ENCODE measurements at places on chromosomes 16 and 17.
A peak's percentile ranks its signal among the peaks of the same experiment; 100 is the strongest.

GRCh38 chr16:23520500-23520899 lies 10.2 kb upstream of the GGA2 start:
- no peak for DNase-seq

DNA sequence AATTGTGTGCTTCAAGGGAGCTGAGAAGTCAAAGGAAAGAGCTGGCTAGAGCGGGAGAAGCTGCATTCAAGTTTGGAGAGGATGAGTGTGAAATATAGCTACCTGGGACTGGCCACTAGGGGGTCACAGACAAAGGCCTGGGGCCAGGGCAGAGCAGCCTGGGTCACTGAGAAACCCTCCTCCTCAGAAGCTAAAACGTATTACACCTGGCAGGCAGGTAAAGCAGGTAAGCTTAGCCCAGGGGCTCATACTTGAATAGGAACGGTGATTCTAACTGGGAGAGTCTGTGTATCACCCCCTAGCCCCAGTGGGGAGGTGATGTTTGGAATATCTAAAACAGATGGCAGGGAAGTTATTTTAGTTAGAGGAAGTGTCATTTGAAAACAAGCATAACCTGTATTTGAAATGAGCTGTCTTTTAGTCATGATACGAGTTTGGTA lies 6.8 kb downstream of the KRT37 start:
- DNase-seq, result peak; percentile 37

DNA sequence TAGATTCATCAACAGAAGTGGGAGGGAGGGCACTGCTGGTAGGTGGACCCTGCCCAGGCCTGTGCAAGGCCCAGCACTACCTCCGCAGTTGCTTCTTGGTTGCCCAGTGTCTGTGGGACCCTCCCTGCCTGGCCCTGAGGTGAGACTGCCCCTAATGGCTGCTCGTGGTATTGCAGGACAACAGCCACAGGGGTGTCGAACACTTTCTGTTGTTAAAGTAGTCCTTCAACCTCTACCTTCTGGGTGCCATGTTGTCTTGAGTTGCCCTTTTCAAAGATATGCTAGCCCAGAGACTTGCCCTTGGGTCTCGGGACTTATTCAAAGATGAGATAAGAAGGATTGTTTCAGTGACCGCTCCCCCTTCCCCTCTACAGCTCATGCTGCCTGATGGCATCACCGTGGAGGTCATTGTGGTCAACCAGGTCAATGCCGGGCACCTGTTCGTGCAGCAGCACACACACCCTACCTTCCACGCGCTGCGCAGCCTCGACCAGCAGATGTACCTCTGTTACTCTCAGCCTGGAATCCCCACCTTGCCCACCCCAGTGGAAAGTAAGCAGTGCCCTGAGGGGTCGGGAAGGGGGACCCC lies 29.1 kb downstream of the AKAP1 start:
- peak; percentile 74 for DNase-seq

DNA sequence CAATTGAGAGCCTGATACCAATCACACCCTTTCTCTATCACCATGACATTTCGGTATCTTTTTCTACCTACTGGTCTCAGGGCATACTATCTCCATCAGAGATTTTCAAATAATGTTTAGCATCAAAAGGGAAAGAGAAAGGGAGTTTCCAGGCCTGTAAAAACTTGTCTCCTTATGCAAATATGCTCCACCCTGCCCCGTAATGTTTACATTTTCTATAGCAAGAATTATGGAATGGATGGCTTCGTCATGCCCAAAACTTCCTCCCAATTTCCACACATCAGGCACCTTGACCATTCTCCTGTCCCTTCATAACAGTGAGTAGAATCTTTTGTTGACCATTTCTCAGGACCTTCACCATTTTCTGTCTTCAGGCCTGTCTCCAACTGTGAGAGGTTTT lies 30.9 kb upstream of the HLF start:
- DNase-seq, result no peak

- peak; percentile 36 for DNase-seq
Observed at GRCh38 chr17:75854881-75855309, 240 bp downstream of the WBP2 start.

GRCh38 chr16:67579686-67580085 lies 17.4 kb downstream of the CTCF start:
- DNase-seq, result no peak

DNA sequence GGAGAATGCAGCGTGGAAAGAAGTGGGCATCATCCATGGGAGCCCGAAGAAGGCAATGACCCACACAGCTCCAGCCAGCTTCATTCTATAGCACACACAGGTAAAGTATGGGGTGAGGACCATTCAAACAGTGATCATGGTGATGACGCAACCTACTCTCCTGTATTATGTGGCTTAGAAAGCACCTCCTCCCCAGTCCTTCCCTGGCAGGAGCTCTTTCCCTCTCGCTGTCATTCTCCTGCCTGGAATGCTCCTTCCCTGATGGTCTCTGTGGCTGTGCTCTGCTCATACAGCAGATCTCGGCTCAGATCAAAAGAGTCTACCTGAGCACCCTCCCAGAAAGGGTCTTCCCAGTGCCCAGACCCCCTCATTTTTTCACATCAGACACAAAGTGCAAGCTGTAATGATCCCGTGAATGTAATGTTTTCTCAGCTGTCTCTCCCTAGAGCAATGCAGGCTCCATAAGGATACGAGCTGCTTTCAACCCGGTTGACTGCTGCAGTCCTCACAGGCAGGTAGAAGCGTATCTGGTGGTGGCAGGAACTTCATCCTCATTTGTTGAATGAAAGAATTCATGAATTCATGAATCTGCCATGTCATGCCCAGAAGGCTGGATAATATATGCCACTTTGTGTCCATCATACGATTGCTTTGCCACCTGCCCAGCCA lies 248.8 kb downstream of the HS3ST3A1 start:
- no peak for DNase-seq

GRCh38 chr17:56793957-56794356 lies 39.8 kb downstream of the C17orf67 start:
- no peak for DNase-seq

DNA sequence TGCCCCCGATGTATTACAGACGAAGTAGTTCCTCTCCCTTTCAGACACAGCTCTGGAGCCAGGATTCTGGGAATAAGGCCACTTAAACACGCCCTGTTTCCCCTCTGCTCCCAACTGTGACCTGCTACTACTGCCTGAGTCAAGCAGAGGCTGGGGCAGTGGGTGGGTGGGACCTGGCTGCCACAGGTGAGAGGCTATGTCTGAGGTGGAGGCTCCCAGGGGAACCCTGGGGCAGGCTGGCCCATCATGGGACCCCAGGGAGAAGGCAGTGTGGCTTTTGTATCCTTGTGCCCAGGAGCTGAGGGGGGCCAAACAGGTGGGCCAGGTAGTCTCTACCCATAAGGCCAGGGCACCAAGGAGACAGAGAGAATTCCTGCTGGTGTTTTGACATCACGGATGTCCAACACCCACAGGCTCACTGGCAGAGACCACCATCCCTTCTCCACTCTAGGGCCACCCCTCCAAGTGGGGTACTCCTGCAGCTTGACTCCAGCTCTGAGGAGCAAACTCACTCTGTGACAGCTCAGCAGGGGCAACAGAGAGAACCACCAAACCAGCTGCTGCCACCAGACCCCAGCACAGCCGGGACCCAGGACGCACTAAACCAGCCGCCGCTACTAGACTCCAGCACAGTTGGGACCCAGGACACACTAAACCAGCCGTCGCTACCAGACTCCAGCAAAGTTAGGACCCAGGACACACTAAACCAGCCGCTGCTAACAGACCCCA lies 105.3 kb upstream of the SMURF2 start:
- DNase-seq, result no peak

DNA sequence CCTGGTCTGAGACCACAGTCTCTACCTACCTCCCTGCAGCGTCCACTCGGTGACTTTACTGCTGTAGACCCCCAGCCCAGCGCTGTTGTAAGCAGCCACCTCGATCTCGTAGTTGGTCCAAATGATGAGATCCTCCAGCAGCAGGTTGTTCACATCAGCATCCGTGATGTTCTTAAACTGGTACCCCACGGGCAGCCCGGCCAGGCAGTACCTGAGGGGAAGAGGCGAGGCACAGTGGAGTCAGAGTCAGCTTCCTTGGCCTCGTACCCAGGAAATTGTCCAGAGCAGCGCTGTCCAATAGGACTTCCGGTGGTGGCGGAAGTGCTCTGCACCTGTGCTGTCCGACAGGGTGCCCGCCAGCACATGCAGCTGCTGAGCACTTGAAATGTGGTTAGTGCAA lies 104.0 kb upstream of the CDC42EP4 start:
- no peak for DNase-seq

DNA sequence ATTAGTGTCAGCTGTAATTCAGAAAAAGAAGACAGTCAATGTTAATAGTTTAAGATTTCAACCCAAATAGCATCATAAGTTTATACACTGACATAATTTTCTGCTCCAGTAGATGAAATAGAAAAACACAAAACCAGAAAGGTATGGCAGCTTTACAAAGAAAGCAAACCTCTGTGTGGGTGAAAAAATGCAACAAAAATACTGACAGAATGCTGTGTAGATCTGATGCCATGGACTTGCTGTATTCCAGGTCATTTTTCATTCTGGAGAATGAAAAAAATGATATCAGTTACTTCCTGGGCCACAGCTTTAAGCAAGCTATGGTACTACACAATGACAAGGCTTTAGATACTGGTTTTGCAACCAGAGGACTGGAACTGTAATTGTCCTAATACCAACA lies 116.0 kb downstream of the MAP2K4 start:
- no peak for DNase-seq

- DNase-seq, result peak; percentile 37
Observed at GRCh38 chr17:77188084-77189066, 47.6 kb downstream of the SEC14L1 start.

GRCh38 chr17:60631119-60631518 lies 31.1 kb downstream of the PPM1D start:
- no peak for DNase-seq

DNA sequence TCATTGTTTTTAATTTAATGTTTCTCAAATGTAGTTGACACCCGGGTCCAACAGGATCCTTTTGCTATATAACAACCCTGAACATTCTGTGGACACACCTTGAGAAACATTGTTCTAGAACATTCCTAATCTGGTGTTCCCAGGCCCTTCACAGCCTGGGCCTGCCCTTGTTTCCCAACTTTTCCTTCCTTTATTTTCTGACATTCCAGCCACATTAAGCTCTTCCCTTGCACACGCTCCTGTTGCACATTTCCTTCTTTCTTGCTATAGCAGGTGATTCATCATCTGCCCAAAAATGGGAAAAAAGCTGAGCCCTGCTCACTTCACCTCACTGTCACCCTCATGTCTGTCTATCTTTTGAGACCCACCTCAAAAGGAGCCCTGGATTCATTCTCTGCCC lies 67.9 kb upstream of the MARCHF10 start:
- DNase-seq, result no peak

DNA sequence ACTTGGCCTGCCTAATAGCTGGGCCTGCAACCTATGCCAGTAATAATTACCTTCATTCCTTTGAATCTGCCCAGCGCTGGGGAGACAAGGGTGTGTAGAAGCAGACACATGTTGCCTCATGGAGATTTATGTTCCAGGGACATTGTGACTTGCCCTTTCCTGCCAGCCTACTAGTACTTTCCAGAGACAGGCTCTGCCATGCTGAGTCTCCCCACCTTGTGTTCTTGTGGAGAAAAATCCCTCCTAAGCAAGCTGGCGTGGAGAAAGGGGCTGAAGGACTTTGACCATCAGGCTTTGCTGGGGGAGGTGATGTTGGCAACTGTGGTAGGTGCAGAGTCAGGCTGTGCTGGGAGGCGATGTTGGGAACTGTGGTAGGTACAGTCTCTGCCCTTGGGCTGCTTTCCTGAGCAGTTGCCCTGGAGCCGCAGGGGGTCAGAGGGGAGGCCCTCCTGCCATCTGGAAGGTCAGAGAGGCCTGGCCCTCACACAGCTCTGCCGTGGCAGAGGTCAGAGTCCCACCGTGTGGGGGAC lies 4.0 kb downstream of the KSR1 start:
- DNase-seq, result no peak

- no peak for DNase-seq
Observed at GRCh38 chr17:50303596-50303995, 29.3 kb downstream of the TMEM92 start.

DNA sequence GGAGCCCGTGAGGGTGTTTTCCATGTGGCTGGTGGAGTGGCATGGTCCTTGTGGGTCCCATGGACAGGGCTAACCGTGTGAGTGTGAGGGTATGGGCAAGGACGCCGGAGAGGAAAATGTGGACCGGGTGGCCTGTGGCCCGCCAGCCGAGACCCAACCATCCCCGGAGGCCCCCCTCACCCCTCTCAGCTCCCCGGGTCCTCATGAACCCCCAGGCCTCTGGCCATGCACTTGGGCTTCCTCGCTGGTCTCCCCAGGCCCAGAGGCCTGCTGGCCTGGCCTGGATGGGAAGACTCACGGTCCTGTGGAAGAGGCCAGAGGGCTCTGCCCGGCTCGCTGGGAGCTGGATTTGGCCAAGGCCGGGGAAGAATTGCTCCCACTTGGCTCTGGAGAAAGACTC lies 13.1 kb downstream of the RAP1GAP2 start:
- no peak for DNase-seq

DNA sequence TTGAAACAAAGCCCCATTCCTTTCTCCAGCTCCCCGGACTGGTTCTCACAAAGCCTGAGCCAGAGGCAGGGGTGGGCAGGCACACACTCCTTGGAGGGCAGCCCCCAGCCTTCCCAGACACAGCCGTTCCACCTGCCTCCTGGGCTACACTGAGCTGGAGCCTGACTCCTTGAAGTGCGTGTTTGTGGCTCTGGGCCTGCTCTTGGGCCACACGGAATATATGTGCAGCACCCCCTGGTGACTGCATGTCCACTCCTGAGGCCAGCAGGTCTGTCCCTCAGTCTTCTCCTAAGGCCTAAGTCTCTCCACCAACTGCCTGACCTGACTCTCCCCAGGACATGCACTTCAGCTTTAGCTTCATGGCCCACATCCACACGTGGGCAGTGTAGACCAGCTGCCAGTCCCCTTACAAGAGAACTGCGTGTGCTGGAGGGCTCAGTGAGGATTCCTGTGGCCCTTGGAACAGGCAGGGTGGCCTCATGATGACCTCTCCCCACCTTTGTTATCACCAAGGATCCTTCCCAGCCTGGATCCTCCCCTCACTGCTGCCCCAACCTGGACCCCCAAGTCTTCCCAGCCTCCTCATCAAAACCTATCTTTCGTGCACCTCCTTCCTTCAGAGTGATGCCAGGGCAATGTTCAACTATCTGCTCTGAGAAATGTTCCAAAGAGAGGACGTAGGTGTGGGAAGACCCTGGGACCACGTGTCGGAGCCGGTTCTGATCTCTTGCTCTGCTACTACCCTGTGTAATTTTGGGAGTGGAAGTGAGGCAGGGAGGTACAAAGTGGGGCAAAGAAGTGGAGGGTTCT lies 12.4 kb upstream of the SLC6A2 start:
- DNase-seq, result no peak

- no peak for DNase-seq
Observed at GRCh38 chr17:3917391-3917931, 1.2 kb upstream of the P2RX1 start.

DNA sequence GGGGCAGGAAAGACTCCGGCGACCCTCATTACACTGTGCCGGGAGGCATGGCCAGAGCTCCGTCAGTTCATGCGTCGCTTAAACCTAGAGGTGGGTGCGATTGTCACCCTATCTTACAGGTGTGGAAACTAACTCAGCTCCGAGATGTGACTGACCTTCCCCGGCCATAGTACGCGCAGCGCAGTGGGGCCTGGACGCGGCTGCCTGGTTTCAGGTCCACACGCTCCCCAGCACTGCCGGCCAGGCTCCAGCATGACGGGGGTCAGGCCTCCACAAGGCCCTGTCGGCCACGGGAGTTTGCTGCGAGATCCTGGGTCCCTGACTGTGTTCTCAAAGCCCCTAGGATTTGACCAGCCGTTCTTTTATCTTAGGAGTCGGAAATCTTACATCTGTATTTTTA lies 34.4 kb downstream of the JPH3 start:
- DNase-seq, result no peak

GRCh38 chr16:22660441-22661160 lies 149.9 kb downstream of the NPIPB5 start:
- DNase-seq, result no peak
